ENCODE measurements at places on chromosomes 6 and 20.

GRCh38 chr20:16947479-16947878 is 199.3 kb downstream of the OTOR start:
- H3K4me3 ChIP-seq: no peak overlapping the region
- no peaks in the 10 kb centered on the region for H3K4me1 ChIP-seq
- no peaks in the 10 kb centered on the region for H3K36me3 ChIP-seq
- DNase-seq: no peak
- H3K27me3 ChIP-seq: no peaks in the 10 kb centered on the region
- no peak overlapping the region for H3K27ac ChIP-seq

DNA sequence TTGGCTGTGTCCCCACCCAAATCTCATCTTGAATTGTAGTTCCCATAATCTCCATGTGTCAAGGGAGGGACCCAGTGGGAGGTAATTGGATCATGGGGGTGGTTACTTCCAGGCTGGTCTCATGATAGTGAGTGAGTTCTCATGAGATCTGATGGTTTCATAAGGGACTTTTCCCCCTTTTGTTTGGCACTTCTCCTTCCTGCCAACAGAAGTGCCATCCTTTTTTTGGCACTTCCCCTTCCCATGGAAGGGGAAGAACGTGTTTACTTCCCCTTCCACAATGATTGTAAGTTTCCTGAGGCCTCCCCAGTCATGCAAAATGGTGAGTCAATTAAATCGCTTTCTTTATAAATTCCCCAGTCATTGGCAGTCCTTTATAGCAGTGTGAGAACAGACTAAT is 18.0 kb upstream of the PI3 start:
- no peaks in the 10 kb centered on the region for H3K36me3 ChIP-seq
- no peak overlapping the region for H3K4me3 ChIP-seq
- no peaks in the 10 kb centered on the region for H3K4me1 ChIP-seq

- H3K4me3 ChIP-seq: no peak overlapping the region
- peaks cover 3% of the 10 kb centered on the region for H3K27me3 ChIP-seq
- no peak overlapping the region for H3K27ac ChIP-seq
- H3K36me3 ChIP-seq: no peaks in the 10 kb centered on the region
These were observed 101.5 kb downstream of the ISM1 start for GRCh38 chr20:13322621-13323020.

- no peaks in the 10 kb centered on the region for H3K4me1 ChIP-seq
- no peak overlapping the region for H3K4me3 ChIP-seq
- no peak for DNase-seq
- no peak overlapping the region for H3K27ac ChIP-seq
- H3K36me3 ChIP-seq: no peaks in the 10 kb centered on the region
These were observed 136.3 kb upstream of the SLC22A23 start for GRCh38 chr6:3593161-3593560.

- DNase-seq: no peak
- no peak overlapping the region for H3K4me3 ChIP-seq
- H3K36me3 ChIP-seq: no peaks in the 10 kb centered on the region
- H3K4me1 ChIP-seq: no peaks in the 10 kb centered on the region
- no peak overlapping the region for H3K27ac ChIP-seq
These were observed 191.6 kb downstream of the ADAT2 start for GRCh38 chr6:143258945-143259344.
